ENCODE measurements at places on chromosomes 4 and X. TPM values are rescaled to one million over a fixed set of nuclear protein-coding genes. Genes with fewer than 3 reads are reported as not detected.
A peak's percentile ranks its signal among the peaks of the same experiment; 100 is the strongest.

GRCh38 chrX:36908801-36909675, 99.1 kb upstream of the FAM47C start:
- no peaks in the 10 kb centered on the region for H3K4me1 ChIP-seq
- no peak overlapping the region for H3K27ac ChIP-seq
- no peak overlapping the region for H3K4me3 ChIP-seq
- no peaks in the 10 kb centered on the region for H3K27me3 ChIP-seq
- DNase-seq, result peak; percentile 26
- H3K36me3 ChIP-seq, result no peaks in the 10 kb centered on the region

DNA sequence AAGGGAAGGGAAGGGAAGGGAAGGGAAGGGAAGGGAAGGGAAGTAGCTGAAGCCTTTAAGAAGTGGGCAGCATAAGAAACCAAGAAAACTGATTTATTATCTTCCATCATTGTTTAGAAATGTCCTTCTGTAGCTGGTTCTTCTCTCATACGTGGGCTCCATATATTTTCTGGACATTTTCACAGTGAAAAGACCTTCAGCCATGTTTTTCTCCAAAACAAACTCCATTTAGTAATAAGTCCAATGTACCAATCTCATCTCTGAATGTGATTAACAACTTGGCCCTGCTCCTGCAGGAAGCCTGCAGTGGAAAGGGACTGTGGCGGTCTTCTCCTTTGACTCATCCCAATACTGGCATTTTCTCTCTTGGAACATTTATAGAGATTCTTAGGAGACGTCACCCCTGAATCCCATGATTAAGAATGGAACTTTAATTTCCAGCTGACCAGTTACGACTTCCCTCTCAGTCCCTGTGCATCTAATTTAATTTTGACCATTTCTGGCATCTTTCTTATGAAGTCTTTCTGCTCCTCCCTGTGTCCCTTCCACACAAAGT, 96.6 kb upstream of the GUCY1A1 start:
- H3K27ac ChIP-seq, result no peak overlapping the region
- H3K27me3 ChIP-seq, result no peaks in the 10 kb centered on the region
- H3K36me3 ChIP-seq, result no peaks in the 10 kb centered on the region
- H3K4me3 ChIP-seq, result no peak overlapping the region

GRCh38 chr4:70601422-70602039, 9.5 kb downstream of the AMBN start:
- H3K27me3 ChIP-seq, result no peaks in the 10 kb centered on the region
- H3K36me3 ChIP-seq, result no peaks in the 10 kb centered on the region
- H3K4me1 ChIP-seq, result no peaks in the 10 kb centered on the region
- no peak overlapping the region for H3K4me3 ChIP-seq

Gene F8A1
- 5.5 TPM for total RNA-seq

Gene CLTRN
- 2.0 TPM for total RNA-seq
